CD4-positive, alpha-beta T cell treated with Interleukin-12 subunit alpha and Interleukin-12 subunit beta, for 1 hour (primary cell): ENCODE measurements at places on chromosomes 11 and 22.

- no peak for DNase-seq
Measured at GRCh38 chr11:29324328-29324727, 692.5 kb downstream of the KCNA4 start.

- no peak for DNase-seq
Measured at GRCh38 chr11:41003339-41004282, 455.8 kb downstream of the LRRC4C start.

DNA sequence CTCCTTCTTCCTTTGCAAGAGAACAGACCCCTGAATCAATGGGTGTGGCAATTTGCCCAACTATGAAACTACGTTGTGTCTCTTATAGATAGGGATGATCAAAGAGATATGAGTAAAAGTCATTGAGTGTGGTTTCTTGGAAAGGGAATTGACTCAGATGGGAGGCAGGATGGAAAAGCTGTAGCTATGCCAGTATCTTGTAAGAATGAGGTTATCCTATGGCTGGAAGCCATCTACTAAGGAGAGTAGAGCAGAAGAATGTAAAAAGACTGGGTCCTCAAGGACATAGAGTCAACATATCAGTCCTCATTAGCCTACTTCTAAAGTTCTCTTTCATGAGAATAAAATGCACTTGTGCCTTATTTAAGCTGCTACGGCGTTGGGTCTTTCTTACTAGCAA is 78.9 kb upstream of the POU2AF2 start:
- no peak for DNase-seq

GRCh38 chr22:40410272-40410671 is 39.9 kb downstream of the SGSM3 start:
- DNase-seq: no peak

DNA sequence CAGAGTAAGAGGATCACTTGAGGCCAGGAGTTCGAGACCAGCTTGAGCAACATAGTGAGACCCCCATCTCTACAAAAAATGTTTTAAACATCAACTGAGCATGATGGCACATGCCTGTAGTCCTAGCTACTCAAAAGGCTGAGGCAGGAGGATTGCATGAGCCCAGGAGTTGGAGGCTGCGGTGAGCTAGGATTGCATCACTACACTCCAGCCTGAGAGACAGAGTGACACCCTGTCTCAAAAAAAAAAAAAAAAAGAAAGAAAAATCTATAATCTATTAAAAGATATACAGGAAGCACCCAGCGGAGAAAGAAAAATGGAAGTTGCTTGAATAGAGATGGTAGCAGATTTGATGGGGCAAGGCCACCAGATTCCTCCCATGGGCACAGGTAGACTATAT is 61.8 kb downstream of the FAM83F start:
- no peak for DNase-seq

- DNase-seq: no peak
Measured at GRCh38 chr11:899724-900123, 10.9 kb downstream of the CHID1 start.

DNA sequence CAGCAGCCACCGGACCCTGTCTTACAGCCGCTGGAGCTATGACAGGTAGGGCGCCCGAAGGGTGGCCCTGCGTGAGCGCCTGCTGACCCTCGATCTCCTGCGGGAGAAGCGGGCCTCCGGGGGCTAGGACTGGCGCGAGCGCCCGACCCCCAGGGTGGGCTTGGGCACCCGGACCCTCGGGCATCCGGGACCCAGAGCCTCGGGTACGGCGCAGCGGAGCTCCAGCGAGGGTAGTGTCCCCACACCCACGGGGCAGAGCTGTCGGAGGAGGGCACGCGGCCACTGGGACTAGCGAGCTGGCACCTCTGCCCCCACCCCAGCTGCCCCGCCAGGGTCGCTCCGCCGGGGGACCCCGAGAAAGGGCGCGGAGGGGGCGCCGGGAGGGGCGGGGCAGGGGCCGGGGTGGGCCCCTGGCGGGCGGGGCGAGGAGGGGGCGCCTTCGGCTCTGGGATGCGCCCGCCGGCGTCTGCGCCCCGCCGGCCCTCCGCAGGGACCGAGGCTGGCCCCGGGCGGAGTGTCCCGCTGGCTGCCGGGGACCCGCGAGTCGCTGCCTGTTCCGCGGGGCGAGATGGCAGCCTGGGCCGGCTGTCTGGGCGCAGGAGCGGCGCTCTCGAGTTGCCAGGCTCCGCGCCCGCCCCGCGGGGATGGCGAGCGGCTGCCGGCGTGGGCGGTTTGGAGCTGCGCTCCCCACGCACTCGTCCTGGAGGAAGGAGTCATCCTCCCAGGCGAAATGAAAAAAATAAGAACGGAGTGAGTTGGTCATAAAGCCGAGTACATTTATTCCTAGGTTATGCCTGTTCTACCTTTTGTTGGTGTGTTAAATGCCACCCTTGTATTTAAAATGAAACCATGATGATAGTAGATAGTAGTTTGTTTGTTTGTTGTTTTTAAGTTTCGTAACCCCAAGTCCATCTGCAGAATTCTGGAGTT is 32.4 kb downstream of the EIF3F start:
- DNase-seq: peak; percentile 18

DNA sequence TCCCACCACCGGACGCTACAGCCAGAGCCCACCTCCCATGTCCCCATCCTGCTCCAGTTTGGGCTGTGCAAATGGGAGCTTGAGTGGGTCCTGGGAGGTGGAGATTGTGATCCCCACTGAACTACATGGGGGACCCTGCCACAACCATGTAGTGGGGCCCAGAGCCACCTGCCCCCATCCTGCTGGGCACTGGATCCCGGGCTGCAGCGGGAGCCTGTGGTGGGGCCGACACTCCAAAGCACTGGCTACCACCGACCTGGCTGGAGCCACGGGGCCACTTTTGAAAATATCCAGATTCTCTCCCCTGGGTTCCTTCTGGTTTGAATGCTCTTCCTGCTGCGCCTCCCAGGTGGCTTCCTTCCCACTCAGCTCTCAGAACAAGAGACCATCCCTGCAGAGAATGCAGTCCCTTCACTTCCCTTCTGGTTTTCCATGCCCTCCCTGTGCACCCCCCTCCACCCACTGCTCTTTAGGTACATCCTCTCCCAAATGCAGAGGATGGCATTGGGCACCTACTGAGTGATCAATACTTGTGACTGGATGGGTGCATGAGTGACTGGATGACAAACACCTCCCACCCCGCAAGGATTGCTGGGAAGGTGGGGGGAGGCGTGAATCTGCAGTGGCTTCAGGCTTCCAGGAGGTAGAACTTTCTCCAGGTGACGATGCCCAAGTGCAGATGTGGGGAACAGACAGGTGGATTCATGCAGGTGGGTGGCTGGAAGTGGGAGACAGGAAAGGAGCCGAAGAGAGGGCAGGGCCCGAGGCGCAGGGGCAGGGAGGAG is 846 bp upstream of the UNC93B1 start:
- no peak for DNase-seq

- DNase-seq: no peak
Measured at GRCh38 chr11:69878927-69879728, 59.9 kb upstream of the FGF3 start.

DNA sequence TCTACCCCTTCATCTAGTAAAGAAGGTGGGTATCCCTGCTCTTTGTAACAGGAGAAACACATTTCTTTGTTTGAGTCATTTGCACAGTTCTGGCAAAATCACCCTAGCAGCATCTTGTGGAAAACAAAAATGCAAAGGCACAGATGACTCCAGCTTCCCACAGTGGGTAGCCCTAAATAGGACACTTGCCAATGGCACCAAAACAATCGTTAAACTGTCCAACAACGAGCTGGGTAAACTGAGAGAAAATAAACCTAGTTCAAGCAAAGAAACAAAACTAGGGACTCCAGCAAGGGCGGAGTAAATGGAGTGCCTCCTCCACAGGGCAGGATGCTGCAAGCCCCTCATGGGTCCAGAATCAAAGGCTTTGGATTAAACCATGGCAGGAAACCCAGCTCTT is 239.5 kb downstream of the NTM start:
- DNase-seq: no peak

DNA sequence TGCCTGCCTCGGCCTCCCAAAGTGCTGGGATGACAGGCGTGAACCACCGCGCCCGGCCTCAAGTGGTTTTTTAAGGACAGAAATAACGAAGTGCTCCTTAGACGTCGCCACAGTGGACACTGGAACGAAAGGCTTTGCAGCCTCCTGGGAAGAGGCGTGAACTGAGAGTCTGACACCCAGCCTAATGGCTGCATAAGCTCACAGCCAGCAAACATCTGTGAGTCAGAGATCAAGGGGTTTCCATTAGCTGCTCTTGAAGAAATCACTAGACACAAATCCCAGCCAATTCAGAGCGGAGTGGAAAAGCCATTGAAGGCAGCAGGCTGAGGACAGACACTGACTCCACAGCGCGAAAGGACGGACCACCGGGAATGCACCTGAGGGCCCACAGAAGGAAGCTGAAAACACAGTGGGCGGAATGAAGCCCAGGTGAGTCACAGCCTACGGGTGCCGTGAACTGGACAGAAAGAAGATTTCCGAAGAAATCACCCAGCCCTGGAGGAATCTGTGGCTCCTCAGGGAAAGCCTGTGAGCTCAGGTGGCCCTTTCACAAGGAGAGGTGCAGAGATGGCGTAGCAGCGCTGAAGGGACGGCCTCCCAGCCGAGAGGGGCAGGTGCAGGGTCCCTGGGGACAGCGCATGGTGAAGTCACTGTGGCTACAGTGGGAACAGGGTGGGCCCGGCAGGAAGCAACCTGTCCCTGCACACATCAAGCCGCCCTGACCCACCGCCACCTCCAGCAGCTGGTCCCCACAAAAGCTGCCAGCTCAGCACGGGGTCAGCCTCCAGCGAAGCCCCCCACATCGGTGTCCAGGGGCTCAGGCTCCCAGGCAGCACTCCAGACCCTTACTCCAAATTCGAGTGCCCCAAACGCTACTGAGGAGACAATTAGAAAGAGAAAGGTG is 11.6 kb downstream of the LMNTD2 start:
- DNase-seq: no peak

GRCh38 chr22:31342389-31343140 is 3.6 kb downstream of the PATZ1 start:
- no peak for DNase-seq

GRCh38 chr11:18309691-18310090 is 12.2 kb downstream of the HPS5 start:
- no peak for DNase-seq

GRCh38 chr11:97364047-97364446 is 974.2 kb downstream of the JRKL start:
- DNase-seq: no peak

DNA sequence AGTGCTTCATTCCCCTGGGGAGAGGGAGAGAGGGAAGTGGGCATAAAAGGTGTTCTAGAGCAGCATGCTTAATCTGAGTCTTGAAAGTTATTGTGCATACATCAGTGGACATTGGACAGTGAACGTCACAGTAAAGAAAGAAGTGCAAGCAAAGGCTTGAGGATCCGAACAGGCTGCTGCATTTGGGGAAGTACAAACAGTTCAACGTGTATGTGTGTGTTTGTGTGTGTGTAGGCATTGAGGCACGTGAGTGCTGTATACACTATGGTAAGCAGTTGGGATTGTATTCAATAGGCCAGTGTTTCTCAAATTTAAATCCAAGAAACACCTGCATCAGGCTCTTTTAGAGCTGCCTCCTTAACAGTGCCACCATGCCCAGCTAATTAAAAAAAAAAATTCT is 10.4 kb upstream of the EIF3M start:
- no peak for DNase-seq

DNA sequence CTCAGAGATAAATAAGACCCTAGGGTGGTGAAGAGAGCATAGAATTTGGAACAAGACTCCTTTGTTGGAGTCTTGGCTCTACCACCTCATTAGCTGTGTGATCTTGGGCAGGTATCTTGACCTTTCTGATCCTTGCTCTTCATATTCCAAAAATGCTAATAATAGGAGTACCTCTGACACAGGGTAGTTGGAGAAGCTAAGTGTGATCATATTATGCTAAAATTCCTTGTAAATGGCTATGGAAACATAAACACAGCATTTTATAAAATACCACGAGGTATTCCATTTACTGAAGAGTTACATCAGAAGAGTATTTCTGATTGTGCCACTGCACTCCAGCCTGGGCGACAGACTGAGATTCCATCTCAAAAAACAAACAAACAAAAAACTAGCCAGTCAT is 9.4 kb downstream of the PTPRJ start:
- no peak for DNase-seq

- DNase-seq: peak; percentile 78
Measured at GRCh38 chr11:6618117-6619003, 862 bp downstream of the TPP1 start.

GRCh38 chr11:100404907-100405306 is 282.2 kb upstream of the ARHGAP42 start:
- no peak for DNase-seq

GRCh38 chr11:13215149-13215548 is 62.4 kb upstream of the BMAL1 start:
- no peak for DNase-seq
